ENCODE measurements at places on chromosomes 2 and 18. TPM values are rescaled to one million over a fixed set of nuclear protein-coding genes. Genes with fewer than 3 reads are reported as not detected.

Gene SERPINB2
- 0.11 TPM for total RNA-seq

DNA sequence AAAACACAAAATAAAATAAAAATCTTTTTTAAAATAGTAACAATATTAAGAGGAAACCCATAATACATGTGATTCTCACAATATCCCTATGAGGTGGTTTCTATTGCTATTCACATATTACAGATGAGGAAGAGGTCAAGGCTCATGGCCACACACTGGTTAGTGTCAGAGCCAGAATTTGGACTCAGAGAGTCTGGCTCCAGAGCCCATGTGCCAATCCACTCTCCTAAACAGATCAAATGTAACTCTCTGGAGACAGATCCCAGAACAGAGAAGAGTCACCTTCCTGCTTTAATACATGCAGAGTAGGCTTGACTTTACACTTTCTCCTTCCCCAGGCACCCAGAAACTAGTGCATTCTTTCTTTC lies 10.1 kb upstream of the SLC11A1 start:
- DNase-seq: peak; percentile 41

GRCh38 chr18:29853126-29853525 lies 1189.4 kb downstream of the DSC3 start:
- DNase-seq: no peak

GRCh38 chr18:32469190-32469651 lies 1.5 kb downstream of the GAREM1 start:
- peak; percentile 41 for DNase-seq

Gene PARD3B
- 1.2 TPM for total RNA-seq

- no peak for DNase-seq
These were observed 52.4 kb upstream of the UPP2 start for GRCh38 chr2:158049129-158049855.

DNA sequence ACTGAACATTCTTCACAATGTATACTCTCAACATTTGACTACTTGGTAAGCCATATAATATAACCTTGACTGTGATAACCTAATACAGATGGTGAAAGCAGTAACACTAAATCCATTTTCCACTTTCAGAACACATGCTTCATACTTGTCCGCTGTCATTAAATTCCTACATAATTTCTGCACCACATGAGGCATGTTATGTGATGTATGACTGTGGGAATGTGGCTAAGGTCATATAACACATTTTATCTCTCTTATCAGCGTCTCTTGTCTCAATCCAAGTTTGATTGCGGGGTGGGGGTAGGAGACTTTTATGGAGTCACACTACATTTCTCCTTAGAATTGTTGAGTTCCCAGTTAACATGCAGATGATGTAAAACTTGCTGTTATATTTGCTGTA lies 110.9 kb downstream of the MTCL1 start:
- no peak for DNase-seq

Gene KCNG2
- not detected for total RNA-seq

Gene CLHC1
- total RNA-seq: 12.1 TPM

Gene SPRED2
- total RNA-seq: 13.0 TPM
